ENCODE measurements at places on chromosomes 3 and 15.

DNA sequence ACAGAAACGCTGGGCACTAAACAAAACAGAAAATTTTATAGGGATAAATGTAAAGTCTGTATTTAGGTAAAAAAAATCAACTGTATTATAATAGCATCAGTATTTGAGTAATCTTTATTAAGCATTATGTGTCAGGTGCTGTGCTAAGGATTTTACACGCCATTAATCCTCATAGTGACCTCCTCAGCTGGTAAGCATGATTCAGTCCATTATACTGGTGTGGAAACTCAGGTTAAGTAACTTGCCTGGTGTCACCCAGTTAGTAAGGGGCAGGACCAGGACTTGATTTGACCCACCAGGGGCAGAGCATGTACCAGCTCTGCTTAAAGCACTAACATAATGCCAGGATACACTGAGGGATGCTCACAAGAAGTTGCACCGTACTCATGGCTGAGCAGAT, 4.8 kb downstream of the MYO5C start:
- no peak for DNase-seq

DNA sequence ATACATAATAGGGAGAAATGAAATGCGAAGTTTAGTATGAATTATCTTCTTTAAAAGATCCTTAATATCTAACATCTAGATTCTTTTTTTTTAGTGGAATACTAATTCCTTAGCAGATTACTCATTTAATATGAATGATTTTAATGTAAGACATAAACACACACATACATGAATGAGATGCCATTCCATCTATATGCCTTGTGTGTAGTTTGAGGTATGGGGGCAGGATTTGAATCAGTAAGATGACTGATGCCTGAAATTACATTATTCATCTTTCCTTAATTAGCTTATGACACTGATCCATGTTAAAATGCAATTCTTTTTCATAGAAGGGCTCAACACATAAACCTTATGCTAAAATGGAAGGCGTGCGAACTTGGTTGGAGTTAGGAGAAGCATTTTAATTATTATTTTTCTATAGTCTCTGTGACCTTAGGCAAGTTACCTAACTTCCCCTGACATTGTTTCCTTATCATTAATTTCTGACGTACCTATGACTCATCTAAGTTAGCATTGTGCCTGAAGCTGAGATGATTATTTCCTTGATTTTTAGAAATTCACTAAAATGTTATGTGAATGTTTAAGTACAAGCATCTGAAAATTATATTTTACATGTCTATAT, 10.8 kb upstream of the BNIP2 start:
- DNase-seq: no peak

DNA sequence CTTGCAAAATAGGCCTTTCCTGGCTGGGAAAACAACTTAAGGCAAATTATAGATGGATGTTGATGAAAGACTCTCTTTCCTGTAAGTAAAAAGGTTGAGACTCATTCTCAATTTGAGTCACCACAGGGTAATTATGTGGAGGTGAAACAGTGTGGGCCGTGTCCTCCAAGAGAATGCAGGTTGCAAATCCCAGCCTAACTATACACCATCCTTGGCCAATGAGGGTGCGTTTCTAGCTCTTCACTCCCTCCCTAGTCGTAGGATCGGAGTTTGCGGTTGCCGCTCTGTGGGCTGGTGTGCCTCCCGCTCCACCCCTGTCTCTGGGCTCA, 259.9 kb downstream of the PLCL2 start:
- DNase-seq: no peak

- DNase-seq: no peak
These were observed 32.6 kb upstream of the NDUFB4 start for GRCh38 chr3:120563356-120564022.

DNA sequence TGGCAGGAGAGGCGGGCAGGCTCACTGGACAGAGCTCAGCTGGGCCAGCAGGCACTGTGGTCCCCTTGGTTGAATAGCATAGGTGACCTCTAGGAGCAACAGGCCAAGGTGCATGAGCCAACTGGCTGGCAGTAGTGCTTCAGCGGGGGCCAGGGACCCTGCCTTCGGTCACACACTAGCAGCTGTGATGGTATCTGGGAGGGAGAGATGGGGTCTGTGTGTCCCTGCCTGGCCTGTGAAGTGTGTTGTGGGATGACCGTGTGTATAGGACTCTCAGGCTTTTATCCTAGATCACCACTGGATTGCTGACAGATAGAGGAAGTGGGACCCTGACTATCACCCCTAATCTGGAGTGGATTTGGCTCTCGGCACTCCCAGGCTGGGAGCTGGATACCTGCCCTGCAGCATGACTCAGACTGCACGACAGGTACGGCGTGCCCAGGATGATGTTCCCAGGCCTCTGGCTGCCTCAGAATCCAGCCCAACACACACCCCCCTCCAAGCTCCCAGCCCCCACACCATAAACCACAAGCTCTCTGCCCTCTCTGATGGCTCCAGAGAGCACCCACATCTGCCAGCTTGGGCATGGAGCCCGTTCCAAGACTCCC, 7.8 kb downstream of the RPS17 start:
- DNase-seq: no peak

- no peak for DNase-seq
These were observed 102.6 kb downstream of the ALDH1A2 start for GRCh38 chr15:57962887-57963286.

DNA sequence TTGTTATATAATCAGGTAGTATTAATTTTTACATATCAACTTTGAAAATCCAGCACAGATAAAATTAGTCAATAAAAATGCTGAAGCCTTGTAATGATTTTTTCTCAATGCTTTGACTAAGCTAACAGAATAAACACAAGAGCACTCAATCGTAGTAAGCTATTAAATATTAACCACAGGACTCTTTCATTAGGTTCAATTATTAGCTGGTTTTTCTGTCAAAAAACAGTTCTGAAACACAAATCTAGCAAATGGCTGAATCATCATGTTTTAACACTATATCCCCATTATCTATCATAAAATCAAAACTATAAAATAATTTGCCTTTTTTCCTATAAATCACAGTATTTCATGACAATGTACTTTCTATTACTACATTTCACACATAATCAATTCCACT, 69.6 kb downstream of the PLOD2 start:
- DNase-seq: no peak

- DNase-seq: no peak
These were observed 306.8 kb upstream of the TMC3 start for GRCh38 chr15:81680829-81681228.

GRCh38 chr3:71803248-71803647, 18.3 kb upstream of the PROK2 start:
- no peak for DNase-seq

DNA sequence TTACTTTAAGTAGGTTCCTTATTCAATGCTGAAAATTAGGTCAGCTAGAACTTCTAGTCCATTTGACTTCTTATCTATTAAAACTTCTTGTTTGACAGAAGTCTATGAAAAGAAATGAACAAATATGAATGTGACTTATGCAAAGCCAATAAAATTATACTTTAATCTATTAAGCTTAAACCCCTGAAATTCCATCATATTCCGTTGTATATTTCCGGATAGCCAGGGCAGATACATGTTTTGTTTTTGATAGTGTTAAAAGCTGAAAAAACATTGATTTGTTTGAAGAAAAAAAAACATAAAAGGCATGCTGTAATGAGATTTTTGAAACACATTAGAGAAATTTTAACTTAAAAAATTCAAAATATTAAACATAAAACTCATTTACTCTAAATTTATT, 667.2 kb upstream of the NAALADL2 start:
- DNase-seq: no peak

DNA sequence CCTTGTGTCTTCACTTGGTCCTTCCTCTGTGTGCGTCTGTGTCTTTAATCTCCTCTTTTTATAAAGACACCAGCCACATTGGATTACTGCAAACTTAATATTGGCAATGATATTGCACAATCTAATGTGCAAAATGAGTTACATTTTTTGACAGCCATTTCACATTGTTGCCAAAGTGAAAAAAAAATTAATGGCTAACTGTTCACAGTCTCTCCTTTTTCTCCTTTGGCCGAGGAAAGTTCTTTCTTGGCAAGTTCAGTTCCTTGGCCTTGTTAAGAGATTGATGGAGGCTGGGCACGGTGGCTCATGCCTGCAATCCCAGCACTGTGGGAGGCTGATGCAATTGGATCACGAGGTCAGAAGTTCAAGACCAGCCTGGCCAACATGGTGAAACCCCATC, 62.2 kb upstream of the ZNF280D start:
- DNase-seq: no peak

- no peak for DNase-seq
These were observed 16.5 kb downstream of the HPS3 start for GRCh38 chr3:149145974-149146373.

Data from NCI-H774 (cell line).